ENCODE measurements at places on chromosomes 1 and 21.

DNA sequence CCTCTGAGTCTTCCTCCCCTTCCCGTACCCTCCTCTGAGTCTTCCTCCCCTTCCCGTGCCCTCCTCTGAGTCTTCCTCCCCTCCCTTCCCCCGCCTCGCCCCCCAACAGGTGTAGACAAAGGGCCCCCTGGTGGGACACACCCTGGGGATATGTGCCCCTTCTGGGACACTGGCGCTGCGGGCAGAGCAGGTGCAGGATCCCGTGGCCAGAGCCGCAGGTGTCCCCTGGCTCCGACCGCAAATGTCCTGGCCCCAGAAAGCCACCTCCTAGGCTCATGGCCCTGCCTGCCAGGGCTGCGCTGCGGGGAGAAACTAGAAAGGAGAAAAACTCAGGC lies 51.5 kb upstream of the ARHGEF16 start:
- DNase-seq, result no peak

GRCh38 chr1:154556422-154556821 lies 2.0 kb downstream of the UBE2Q1 start:
- peak; percentile 41 for DNase-seq

DNA sequence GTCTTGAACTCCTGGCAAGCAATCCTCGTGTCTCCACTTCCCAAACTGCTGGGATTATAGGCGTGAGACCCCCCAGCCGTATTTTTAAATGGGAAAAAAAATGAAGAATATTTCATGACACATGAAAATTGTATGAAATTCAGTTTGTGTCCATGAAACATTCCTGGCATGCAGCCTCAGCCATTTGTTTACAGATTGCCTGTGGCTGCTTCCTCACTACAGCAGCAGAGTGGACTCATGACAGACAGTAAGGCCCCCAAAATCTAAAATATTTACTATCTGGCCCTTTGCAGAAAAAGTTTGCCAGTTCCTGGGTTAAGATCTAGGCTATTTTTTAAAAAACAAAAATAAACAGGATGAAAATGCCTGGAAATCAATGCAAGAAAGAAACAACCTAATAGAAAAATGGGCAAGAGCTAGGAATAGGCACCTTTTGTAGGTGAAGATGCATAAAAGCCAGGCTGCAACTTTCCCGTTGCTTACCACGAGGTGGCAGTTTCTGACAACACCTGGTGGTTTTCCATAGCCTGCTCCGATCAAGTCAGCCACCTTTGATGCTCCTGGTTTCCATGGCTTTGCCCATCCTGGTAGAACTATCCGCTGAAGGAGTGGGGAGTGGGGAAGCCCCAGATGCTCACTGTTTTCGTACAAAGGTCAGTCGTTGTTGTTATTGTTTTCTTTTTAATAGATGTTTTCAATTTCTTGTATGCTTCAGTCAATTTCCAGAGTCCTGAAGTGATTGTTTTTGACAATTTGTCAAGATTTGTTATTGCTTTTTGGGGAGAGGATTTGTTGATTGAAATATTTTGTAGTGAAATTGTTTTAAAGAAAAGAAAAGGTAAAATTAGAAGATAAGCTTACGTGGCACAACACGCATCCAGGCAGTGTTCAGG lies 24.3 kb downstream of the UBE2Q1 start:
- peak; percentile 54 for DNase-seq

DNA sequence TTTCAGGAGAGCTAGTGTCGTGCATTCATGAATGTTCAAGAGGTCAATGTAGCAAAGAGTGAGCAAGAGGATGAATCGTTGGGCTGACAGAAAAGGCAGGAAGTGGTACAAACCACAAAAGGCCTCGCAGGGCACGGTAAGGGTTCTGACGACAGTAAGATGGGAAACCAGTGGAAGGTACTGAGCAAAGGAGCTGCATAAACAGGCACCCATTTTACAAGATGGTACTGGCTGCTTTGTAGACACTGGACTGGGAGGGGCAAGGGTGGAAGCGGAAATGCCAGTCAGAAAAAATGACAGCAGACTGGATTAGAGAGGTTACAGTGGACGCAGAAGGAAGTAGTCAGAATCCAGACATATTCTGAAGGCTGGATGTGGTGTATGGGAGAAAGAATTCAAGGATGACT lies 123.5 kb downstream of the PTPN14 start:
- peak; percentile 99 for DNase-seq

GRCh38 chr1:207922554-207922953 lies 11.6 kb upstream of the CD34 start:
- DNase-seq, result no peak

- no peak for DNase-seq
These were observed 485.4 kb upstream of the LRRC7 start for GRCh38 chr1:69082312-69082711.

DNA sequence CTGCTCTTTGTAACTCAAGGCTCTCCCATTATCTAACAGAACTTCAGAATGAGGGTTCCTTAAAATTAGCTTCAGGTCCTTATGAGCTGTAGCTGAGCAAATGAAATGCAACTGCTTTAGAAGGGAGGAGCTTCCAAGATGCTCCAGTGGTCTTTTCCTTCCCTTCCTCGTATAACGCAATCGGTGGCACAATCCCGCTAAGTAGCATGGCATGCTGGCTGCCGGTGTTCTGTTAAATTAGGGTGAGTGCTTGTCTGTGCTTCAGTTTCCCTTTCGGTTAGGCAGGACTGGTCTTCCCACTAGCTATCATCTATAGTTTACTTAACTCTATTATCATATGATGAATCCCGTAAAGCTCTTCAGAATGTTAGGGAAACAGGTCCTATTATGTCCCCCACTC lies 917 bp downstream of the KIAA0040 start:
- peak; percentile 26 for DNase-seq

DNA sequence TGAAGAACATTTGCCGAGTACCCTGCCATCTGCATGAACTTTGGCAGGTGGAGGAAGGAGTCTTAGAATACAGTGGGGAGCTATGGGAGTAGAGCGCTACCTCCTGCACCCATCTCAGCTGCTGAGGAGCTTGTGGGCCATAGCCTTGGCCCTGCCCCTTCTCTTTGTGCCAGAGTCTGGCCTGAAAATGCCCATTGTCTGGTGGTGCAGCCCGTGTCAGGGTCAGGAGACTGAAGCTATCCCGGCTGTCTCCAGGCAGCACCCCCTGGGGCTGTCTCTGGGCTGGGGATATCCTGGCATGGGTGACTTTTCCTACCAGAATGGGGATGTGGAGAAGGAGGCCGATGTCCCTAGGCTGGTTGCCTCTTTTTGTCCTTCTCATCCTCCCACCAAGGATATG lies 7.3 kb downstream of the IPO13 start:
- no peak for DNase-seq

- DNase-seq, result no peak
These were observed 59.3 kb downstream of the TOR1AIP2 start for GRCh38 chr1:179818260-179818659.

All from renal cortical epithelial cell (primary cell).